GM23248 (cell line): ENCODE measurements at places on chromosomes 3 and 15. TPM values are rescaled to one million over a fixed set of nuclear protein-coding genes. Genes with fewer than 3 reads are reported as not detected.

DNA sequence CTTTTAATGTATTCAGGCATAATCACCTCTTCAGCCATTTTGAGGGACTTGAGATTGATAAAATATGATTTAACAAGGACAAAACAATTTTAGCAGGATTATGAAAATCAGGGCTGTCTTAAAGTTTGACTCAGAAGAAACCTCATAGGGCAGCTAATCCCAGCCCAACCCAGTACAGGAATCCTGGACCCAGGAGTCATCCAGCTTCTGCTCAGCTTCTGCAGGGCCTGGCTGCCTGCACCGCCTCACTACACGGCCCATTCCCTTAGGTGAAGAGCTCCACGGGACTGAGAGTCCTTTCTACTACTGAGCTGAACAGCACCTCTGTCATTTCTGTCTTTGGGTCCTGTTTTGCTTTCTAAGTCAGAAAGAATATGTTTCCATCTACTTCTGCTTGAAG is 37.5 kb downstream of the ARHGAP31 start:
- DNase-seq = peak; percentile 79

GRCh38 chr3:90091549-90091948 is 984.1 kb downstream of the EPHA3 start:
- DNase-seq = peak; percentile 61

KPNA4 gene
- total RNA-seq = 28.6 and 33.1 TPM in 2 replicates

RASGRP1 gene
- 1.5 and 3.0 TPM in 2 replicates for total RNA-seq

GRCh38 chr3:43144761-43145490 is 39.0 kb upstream of the POMGNT2 start:
- peak; percentile 85 for DNase-seq

TMEM40 gene
- total RNA-seq = not detected in 2 replicates

ISLR2 gene
- not detected in 2 replicates for total RNA-seq

NRROS gene
- 0.22 TPM in 1 of 2 replicates, not detected in the other for total RNA-seq

KIF7 gene
- 25.4 and 30.0 TPM in 2 replicates for total RNA-seq

- DNase-seq = no peak
Measured at GRCh38 chr3:23481616-23482278, 278.6 kb downstream of the UBE2E2 start.

ZNF280D gene
- 23.3 and 24.6 TPM in 2 replicates for total RNA-seq

- DNase-seq = no peak
Measured at GRCh38 chr3:118412503-118412902, 622.1 kb downstream of the IGSF11 start.

SMCO1 gene
- not detected in 2 replicates for total RNA-seq

GRCh38 chr3:194351080-194351672 is at the start of gene CPN2:
TSS of gene CPN2 (minus strand) at chr3:194351328. CDS start at chr3:194342702, 8,626 bp downstream.
- no peak for DNase-seq

- DNase-seq = peak; percentile 79
Measured at GRCh38 chr3:113736548-113737089, 9.4 kb downstream of the NAA50 start.

DNA sequence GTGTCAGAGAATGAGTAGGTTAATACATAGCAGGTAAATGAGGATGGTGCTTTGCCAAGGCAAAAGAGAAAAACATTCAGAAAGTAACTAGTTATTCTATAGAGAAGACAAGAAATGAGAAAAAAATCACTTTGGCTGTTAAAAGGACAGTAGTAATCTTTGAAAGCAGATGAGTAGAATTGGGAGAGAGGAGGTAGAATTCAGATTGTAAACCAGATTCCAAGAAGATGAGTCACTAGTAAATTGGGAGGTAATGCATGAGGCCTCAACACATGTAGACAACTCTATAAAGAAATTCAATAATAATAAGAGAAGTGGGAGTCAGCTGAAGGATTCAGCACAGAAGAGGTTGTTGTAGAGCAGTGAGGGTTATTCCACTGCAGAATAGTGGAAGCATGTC is 81.4 kb downstream of the MBNL1 start:
- DNase-seq = peak; percentile 30

DNA sequence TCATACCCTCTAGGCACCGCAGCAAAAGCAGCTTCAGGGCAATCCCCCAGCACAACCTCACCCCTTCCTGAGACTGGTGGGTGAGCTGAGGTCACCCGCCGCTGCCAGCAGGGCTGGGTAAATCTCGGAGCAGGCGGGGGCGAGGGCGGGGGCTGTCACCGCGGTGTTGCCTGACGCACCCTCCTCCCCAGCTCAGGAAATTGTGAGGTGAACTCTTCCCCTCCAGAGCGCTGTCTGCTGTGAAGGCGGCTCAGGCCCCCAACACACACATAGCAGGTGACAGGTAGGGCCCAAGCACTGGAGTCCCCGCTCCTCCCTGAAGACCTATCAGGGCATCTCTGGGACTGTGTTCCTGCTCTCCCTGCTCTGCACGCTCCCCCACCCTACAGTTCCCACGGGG is 30.2 kb upstream of the FURIN start:
- DNase-seq = no peak

CCR3 gene
- total RNA-seq = not detected in 2 replicates

- peak; percentile 50 for DNase-seq
Measured at GRCh38 chr3:153901991-153902390, 219.2 kb upstream of the ARHGEF26 start.

DNA sequence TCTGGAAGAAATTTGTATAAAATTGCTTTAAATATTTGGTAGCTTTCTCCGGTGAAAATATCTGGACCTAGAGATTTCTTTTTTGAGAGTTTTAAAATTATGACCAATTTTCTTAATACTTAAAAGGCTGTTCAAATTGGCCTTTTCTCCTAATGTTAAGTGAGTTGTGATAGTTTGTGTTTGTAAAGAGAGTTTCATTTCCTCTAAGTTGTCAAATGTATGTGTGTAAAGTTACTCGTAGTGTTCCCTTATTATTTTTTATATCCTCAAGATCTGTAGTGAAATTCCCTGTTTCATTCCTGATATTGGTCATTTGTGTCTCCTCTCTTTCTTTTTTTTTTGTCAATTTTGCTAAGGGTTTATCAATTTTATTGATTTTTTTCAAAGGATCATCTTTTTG is 92.6 kb upstream of the CTNNB1 start:
- no peak for DNase-seq
